A549 treated with RU486 at 1 μM for 4 hours (cell line): ENCODE measurements at places on chromosomes 1 and 21. TPM values are rescaled to one million over a fixed set of nuclear protein-coding genes. Genes with fewer than 3 reads are reported as not detected.

Gene PCSK9
- total RNA-seq: 2.5 to 5.1 TPM (median 3.9 TPM) in 5 replicates

Gene ALG14
- 4.9 to 14.3 TPM (median 5.7 TPM) in 5 replicates for total RNA-seq

Gene NBPF12
- total RNA-seq: 5.1 to 6.6 TPM (median 6.0 TPM) in 5 replicates

Gene ADORA3
- not detected in 5 replicates for total RNA-seq

Gene GBP3
- total RNA-seq: 1.1 to 1.8 TPM (median 1.6 TPM) in 5 replicates

Gene LAPTM5
- total RNA-seq: 0.13 to 0.16 TPM (median 0.15 TPM) in 5 replicates

Gene AK5
- total RNA-seq: 6.5 to 10.9 TPM (median 7.8 TPM) in 5 replicates

Gene AK4
- total RNA-seq: 22.4 to 27.1 TPM (median 24.1 TPM) in 5 replicates

Gene CLIC6
- 0.05 to 0.09 TPM in 2 of 5 replicates, not detected in the others for total RNA-seq

Gene FCGR3A
- total RNA-seq: not detected in 5 replicates

Gene CHML
- total RNA-seq: 4.5 to 9.2 TPM (median 7.8 TPM) in 5 replicates

Gene CATSPERE
- 0.14 to 0.23 TPM (median 0.18 TPM) in 4 of 5 replicates, not detected in the other for total RNA-seq

Gene TMEM59
- total RNA-seq: 93.3 to 126 TPM (median 123 TPM) in 5 replicates

Gene AKR7A3
- 0.08 to 0.24 TPM (median 0.15 TPM) in 4 of 5 replicates, not detected in the other for total RNA-seq

Gene ACTL8
- total RNA-seq: 1.4 to 1.8 TPM (median 1.6 TPM) in 5 replicates

Gene TNFRSF4
- 0.22 TPM in 1 of 5 replicates, not detected in the others for total RNA-seq

Gene RNPEP
- 85.2 to 91.6 TPM (median 88.6 TPM) in 5 replicates for total RNA-seq

Gene SLC22A15
- total RNA-seq: 0.27 to 0.85 TPM (median 0.54 TPM) in 5 replicates

Gene CACNA1S
- total RNA-seq: not detected in 5 replicates

Gene PCP4
- not detected in 5 replicates for total RNA-seq

Gene GPR89B
- total RNA-seq: 2.6 to 5.9 TPM (median 4.4 TPM) in 5 replicates

Gene GBP6
- total RNA-seq: not detected in 5 replicates

Gene MIB2
- 8.3 to 20.2 TPM (median 17.1 TPM) in 5 replicates for total RNA-seq

Gene FCRL6
- total RNA-seq: not detected in 5 replicates

Gene RHOU
- 3.3 to 7.0 TPM (median 6.3 TPM) in 5 replicates for total RNA-seq

Gene S100A14
- 0.28 to 0.73 TPM (median 0.45 TPM) in 5 replicates for total RNA-seq

Gene PCBP3
- 0.89 to 1.5 TPM (median 1.1 TPM) in 5 replicates for total RNA-seq

Gene KIAA1614
- 0.26 to 1.1 TPM (median 0.92 TPM) in 5 replicates for total RNA-seq

Gene E2F2
- 2.8 to 3.4 TPM (median 2.9 TPM) in 5 replicates for total RNA-seq

Gene GSTM5
- total RNA-seq: not detected in 5 replicates

Gene G0S2
- 2.3 to 3.1 TPM (median 2.8 TPM) in 5 replicates for total RNA-seq

Gene OR2M3
- not detected in 5 replicates for total RNA-seq

Gene LCE2B
- total RNA-seq: not detected in 5 replicates

Gene SPATA21
- total RNA-seq: 0.09 TPM in 1 of 5 replicates, not detected in the others

Gene RAB7B
- total RNA-seq: 1.2 to 3.4 TPM (median 1.5 TPM) in 5 replicates

Gene DNAH14
- total RNA-seq: 6.8 to 18.1 TPM (median 17.5 TPM) in 5 replicates

Gene SYT14
- 0.03 to 0.10 TPM (median 0.10 TPM) in 3 of 5 replicates, not detected in the others for total RNA-seq

Gene LENEP
- total RNA-seq: not detected in 5 replicates

Gene OLFML2B
- total RNA-seq: 0.32 to 0.67 TPM (median 0.38 TPM) in 5 replicates

Gene ATP6V1G3
- not detected in 5 replicates for total RNA-seq

Gene MRPL24
- 175 to 219 TPM (median 189 TPM) in 5 replicates for total RNA-seq

Gene ST3GAL3
- 1.7 to 3.3 TPM (median 2.5 TPM) in 5 replicates for total RNA-seq

Gene LCE6A
- total RNA-seq: not detected in 5 replicates

Gene PLA2G2A
- total RNA-seq: not detected in 5 replicates

Gene AGMAT
- total RNA-seq: 5.5 to 8.2 TPM (median 7.2 TPM) in 5 replicates

Gene C4BPA
- total RNA-seq: 0.30 to 0.86 TPM (median 0.63 TPM) in 5 replicates

Gene CLCNKB
- total RNA-seq: 0.07 to 0.08 TPM in 2 of 5 replicates, not detected in the others

Gene LRRN2
- total RNA-seq: 13.6 to 21.1 TPM (median 15.6 TPM) in 5 replicates

Gene ERMAP
- total RNA-seq: 3.3 to 3.6 TPM (median 3.4 TPM) in 5 replicates
